ENCODE measurements at places on chromosomes 5 and 9. TPM values are rescaled to one million over a fixed set of nuclear protein-coding genes. Genes with fewer than 3 reads are reported as not detected.

- no peaks in the 10 kb centered on the region for H3K36me3 ChIP-seq
- H3K27me3 ChIP-seq: no peaks in the 10 kb centered on the region
- H3K4me3 ChIP-seq: no peak overlapping the region
- H3K4me1 ChIP-seq: no peaks in the 10 kb centered on the region
Observed at GRCh38 chr9:71303351-71303750, 181.9 kb upstream of the TRPM3 start.

DNA sequence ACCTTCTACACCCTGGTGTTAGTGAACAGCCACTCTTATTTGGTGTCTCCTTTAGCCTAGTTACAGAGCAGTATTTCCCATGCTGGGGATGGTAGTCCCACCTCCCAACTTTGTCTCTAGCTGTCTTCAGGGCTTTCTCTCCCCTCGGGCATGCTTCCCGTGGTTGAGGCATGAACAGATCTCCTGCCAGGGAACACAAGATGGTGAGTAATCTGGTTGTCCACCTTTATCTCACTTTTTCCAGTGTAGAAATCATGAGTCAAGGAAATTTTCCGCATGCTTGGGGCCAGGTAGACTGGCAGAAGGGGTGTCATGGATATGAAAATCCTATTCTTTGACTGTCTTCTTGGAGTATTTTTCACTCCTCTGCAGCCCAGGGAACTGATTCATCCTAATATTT lies 532.9 kb downstream of the ANXA1 start:
- H3K4me3 ChIP-seq: no peak overlapping the region
- H3K4me1 ChIP-seq: no peaks in the 10 kb centered on the region
- H3K27me3 ChIP-seq: no peaks in the 10 kb centered on the region
- no peak overlapping the region for H3K27ac ChIP-seq
- DNase-seq: no peak

DNA sequence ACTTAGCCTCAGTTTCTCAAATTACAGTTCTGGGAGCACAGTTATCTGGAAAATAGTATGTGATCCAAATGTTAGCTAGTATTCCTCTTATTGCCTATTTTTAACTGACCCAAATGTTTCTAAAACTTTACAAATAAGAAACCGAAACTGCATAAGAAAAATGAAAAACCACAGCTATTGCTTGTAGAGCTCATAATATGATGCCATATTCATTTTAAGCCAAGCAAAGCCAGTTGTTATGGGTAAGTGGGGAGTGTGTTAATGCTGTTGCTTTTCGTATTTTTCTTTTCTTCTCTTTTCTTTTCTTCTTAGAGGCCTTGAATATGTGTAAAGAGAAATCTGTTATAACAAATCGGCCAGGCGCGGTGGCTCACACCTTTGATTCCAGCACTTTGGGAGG lies 447.4 kb upstream of the TUSC1 start:
- no peaks in the 10 kb centered on the region for H3K36me3 ChIP-seq
- no peak overlapping the region for H3K4me3 ChIP-seq
- no peak for DNase-seq
- H3K4me1 ChIP-seq: no peaks in the 10 kb centered on the region

DNA sequence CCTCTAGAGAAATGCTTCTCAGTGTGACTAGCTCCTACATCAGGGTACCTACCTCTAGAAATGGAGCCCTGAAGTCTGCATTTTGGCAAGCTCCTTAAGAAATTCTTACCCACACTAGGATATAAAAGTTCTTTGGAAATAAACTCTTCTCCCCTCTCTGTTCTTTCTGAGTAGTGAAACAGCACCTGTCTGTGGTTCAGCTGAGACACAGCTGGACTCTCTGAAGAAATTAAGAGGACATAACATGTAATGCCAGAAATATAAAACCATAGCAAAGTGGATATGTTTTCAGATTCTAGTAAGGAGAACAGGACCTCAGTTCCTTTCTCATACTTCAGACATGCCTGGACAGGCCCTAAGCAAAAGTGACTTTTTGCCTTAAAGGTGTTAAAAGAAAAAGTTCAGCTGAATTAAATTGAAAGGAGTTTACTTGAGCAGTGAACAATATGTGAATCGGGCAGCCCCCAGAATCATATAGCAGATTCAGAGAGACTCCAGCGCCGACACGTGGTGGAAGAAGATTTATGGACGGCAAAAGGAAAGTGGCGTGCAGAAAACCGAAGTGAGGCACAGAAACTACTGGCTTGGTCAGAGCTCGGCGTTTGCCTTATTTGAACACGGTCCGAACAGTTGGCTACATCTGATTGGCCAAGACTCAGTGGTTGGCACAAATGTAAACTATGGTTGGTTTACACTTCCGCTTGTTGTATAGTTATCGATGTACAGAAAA lies 64.5 kb downstream of the PRKACG start:
- H3K36me3 ChIP-seq: no peaks in the 10 kb centered on the region
- DNase-seq: no peak
- peaks cover 16% of the 10 kb centered on the region for H3K4me1 ChIP-seq
- H3K27me3 ChIP-seq: no peaks in the 10 kb centered on the region
- H3K27ac ChIP-seq: no peak overlapping the region
- no peak overlapping the region for H3K4me3 ChIP-seq

- no peaks in the 10 kb centered on the region for H3K27me3 ChIP-seq
- no peak overlapping the region for H3K4me3 ChIP-seq
- no peak for DNase-seq
- no peaks in the 10 kb centered on the region for H3K36me3 ChIP-seq
Observed at GRCh38 chr5:96905864-96906263, 29.6 kb downstream of the ERAP2 start.

DNA sequence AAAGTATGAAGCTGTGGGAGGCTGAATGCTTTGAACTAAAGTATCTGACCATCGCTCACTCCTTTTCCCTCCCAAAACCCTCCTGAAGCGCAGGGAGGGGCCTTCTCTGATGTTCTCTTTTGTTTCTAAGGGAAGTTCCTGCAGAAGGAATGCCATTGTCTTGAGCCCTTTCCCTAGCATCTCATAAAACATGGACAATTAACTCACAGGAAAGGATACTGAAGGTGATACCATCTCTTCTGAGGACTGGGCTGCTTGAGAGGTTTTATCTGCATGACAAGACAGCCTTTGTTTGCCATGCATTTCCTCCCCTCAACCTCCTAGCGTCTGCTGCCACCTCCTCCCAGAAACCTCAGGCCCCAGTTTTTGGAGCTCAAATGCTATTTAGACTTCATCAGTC lies 4.3 kb upstream of the RMND5B start:
- H3K36me3 ChIP-seq: peaks cover 4% of the 10 kb centered on the region
- H3K4me1 ChIP-seq: peaks cover 4% of the 10 kb centered on the region
- peak; percentile 92 for DNase-seq
- no peaks in the 10 kb centered on the region for H3K27me3 ChIP-seq
- H3K27ac ChIP-seq: peak overlapping the region; percentile 93

SLC6A18 gene
- not detected for total RNA-seq

CCNJL gene
- 26.9 TPM for total RNA-seq

Data from H9 (cell line).